CD4-positive, alpha-beta T cell treated with Interleukin-4 for 1 hour (primary cell): ENCODE measurements at places on chromosomes 16 and 17.

DNA sequence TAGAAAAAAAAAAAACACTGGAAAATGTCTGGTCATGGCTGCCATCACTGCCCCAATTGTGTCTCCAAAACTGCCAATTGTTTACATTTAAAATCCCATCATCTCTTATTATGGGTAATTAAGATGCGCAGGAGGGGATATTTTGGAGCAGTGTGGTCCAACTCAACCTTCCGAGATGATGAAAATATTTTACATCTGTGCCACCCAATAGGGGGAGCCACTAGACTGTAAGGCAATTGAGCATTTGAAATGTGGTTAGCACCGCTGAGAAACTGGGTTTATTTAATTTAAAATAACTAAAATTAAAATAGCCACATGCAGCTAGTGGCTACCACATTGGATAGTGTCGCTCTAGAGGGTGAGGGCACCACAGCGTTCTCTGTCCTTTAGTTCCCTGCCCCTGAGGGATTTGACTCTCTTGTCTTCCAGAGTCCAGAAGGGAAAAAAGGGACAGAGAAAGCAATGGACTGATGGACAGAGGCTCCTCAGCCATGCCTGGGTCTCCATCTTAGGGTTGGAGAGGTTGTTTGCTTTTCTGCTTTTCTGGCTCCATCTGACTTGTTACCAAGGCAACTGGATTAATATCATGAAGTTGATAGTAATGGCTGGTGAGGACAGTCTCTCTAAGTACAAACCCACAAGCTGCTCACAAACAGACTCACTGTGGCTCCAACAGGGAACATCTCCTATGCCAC is 3.5 kb downstream of the MPO start:
- DNase-seq: no peak

DNA sequence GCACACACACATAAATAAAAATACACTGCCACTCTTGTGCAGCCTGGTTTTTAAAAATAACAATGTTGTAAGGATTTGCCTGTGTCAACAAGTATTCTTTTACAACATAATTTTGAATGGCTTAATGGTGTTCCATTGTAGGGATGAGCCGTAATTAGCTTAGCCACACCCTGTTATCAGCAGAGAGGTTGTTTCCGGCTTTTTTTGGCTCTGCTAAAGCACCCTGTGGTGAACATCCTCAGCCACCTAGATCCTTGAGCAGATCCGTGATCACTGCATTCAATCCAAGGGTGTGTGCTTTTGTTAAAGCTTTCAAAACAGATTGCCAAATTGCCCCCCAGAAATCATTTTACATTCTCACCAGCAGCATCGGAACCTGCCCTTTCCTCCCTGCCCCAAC is 7.0 kb downstream of the KATNB1 start:
- DNase-seq: no peak

GRCh38 chr16:81003610-81004460 is 2.9 kb downstream of the CMC2 start:
- peak; percentile 36 for DNase-seq

GRCh38 chr16:89860747-89861304 is 12.6 kb upstream of the TCF25 start:
- peak; percentile 81 for DNase-seq

GRCh38 chr17:66725956-66726355 is 109.0 kb upstream of the CACNG5 start:
- DNase-seq: no peak

- no peak for DNase-seq
These were observed 9.1 kb downstream of the SLC7A6 start for GRCh38 chr16:68273459-68273858.

DNA sequence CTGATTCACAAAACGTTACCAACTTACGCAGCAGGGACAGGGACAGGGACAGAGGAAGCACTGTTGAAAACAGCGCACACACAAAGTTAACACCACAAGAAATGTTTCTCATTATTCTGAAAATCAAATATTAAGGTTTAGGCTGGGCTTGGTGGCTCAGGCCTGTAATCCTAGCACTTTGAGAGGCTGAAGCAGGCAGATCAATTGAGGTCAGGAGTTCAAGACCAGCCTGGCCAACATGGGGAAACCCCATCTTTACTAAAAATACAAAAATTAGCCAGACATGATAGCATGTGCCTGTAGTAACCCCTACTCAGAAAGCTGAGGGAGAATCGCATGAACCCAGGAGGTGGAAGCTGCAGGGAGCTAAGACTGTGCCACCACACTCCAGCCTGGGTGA is 4.2 kb downstream of the CYTH1 start:
- DNase-seq: no peak

- DNase-seq: no peak
These were observed 459.9 kb upstream of the MAF start for GRCh38 chr16:80060470-80060869.

- no peak for DNase-seq
These were observed 104.1 kb downstream of the CDH13 start for GRCh38 chr16:82730901-82731300.

DNA sequence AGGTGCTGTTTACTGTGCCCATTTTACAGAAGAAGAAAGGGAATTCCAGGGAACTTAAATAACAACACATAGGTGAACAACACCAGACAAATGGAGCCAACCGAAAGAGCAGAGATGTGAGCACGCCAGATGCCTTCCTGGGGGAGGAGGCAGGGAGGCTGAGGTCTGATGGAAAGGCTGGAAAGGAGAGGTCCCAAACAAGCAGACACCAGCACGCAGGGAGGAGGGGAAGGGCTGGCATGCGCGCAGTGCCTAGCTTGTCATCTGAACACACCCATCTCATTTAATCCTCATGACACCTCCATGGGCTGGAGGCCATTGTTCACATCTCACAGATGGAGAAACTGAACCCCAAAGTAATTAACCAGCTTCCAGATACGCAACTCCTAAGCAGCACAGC is 20.9 kb upstream of the CACNG5 start:
- no peak for DNase-seq

DNA sequence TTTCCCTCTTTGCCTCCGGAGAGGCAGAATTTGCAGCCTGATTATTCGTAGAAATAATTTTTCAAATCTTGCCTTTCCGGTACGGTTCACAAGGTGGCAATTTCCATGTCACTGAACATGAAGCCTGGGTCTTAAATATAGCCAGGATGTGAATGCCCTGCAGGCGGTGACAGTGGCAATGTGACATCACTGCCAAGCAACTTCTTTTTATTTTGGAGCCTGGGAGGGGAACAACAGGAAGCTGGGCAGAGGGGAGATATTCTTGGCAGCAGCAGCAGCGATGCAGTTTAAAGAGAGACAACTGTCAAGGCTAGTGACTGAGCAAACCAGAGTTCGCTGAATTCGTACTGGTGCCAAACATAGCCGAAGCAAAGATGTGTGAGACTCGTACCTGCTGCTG is 171.1 kb downstream of the SNX29 start:
- no peak for DNase-seq

GRCh38 chr17:16352667-16353316 is 477 bp downstream of the CENPV start:
- peak; percentile 12 for DNase-seq

GRCh38 chr16:14522671-14523070 is 107.4 kb downstream of the PARN start:
- DNase-seq: no peak

- no peak for DNase-seq
These were observed 38.5 kb downstream of the VPS53 start for GRCh38 chr17:676060-676700.

- no peak for DNase-seq
These were observed 242.1 kb upstream of the NLRP1 start for GRCh38 chr17:5826384-5826783.

DNA sequence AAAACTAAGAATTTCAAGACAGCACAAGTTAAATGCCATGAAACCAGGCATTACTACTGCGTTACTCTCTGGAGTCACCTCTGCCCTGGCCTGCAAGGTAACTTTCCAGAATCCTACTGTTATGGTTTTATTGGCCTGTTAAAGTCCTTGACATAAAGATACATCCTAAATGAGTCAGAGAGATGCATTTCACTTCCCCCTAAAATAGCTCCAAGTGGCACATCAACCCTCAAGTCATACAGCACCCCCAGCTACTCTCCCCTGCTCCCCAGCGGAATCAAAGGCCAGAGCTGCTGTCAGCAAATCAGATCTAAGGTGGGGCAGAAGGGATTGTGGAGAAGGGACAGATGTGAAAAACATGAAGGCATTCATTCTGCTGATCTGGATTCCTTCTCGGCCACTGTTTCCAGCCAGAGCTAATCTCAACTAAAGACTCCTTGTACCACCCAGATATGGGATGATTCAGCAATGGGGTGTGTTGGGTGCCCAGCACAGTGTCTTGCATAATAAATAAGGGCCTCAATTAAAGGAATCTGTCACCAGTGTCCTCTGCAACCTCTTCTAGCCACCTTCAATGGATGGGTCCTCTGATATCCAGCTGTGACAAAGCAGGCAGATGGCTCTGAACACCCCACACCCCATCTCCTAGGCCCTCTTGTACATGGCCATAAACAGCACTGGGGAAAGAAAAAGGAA is 8.5 kb upstream of the CCL1 start:
- no peak for DNase-seq

GRCh38 chr17:75142236-75142971 is 10.9 kb upstream of the NT5C start:
- no peak for DNase-seq

DNA sequence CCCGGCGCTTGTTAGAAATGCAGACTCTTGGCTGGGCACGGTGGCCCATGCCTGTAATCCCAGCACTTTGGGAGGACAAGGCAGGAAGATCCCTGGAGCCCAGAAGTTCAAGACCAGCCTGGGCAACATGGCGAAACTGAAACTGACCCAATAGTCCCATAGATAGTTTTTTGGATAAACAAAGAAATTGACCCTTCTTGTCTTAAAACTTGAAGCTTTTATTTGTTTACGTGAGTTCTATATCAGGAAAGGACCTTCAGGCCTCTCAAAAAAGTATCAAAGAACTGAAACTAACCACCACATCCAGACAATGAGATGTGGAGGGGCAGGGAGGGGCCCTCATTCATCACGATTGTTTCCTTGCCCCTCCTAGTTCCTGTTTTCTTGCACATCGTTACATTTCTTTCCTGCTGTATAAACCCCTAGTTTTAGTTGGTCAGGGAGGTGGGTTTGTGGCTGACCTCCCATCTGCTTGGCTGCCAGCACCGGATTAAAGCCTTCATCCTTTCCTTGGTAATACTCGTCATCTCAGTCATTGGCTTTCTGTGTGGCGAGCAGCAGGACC is 29.9 kb upstream of the PRM1 start:
- DNase-seq: peak; percentile 76

DNA sequence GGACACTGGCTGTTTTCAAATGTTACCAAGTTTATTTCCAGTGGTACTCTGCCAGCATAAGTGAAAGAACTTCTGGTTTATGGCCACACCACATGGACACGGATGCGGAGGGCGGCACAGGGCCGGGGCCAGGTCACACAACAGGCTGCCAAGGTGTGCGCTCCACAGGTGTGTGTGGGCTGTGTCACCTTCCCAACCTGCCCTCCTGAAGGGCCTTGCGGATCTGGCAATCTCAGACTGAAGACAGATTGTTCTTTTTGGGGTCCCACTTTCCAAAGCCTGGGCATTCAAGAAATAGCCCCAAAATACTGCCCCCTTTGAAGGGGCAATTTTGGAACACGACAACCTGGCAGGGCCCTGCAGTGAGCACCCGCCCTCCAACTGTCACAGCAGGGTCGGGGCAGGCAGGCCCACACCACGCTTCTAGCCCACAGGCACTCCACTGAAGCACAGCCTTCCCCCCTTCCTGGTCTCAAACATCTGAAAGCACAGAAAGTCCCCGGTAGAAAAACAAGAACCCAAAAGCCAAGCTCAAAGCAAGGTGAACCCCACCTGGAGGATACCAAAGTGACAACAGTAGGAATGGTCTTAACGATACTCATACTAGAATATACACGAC is 3.5 kb downstream of the CSNK1D start:
- DNase-seq: no peak

DNA sequence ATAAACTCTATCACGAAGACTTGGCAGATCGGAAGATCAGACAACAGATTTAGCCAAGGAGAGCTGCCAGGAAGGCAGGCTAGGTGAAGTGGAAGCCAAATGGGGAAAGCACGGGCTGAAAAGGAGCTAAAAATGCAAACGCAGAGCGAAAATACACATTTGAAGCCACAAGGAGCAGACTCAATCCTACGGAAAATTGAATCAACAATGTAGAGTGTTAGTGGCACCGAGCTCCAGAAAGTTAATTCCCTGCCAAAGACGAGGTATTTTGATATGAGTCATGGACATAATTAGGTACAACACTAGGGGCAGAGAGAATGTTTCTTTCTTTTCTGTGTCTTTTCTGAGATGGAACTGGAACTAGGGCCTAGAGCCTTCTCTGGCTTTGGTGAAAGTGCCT is 20.7 kb downstream of the GSG1L start:
- no peak for DNase-seq

GRCh38 chr16:53159781-53160436 is 105.1 kb downstream of the CHD9 start:
- peak; percentile 70 for DNase-seq

DNA sequence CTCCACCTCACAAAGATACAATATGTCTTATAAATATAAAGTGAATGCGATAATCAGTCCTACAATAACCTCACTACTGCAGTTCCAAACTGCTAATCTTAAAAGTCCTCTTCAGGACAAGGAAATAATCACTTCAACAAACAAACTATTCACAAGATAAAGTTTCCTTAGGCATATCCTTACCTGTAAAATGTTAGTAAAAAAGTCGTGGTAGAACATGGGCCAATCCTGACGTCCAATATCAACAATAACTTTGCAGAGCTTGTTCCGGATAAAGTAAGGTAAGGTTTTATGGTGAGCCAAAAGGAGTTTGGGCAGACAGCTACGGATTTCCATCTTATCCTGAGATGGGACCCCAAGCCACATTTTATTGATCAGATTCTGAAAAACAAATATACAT is 36.0 kb downstream of the XPO6 start:
- no peak for DNase-seq

DNA sequence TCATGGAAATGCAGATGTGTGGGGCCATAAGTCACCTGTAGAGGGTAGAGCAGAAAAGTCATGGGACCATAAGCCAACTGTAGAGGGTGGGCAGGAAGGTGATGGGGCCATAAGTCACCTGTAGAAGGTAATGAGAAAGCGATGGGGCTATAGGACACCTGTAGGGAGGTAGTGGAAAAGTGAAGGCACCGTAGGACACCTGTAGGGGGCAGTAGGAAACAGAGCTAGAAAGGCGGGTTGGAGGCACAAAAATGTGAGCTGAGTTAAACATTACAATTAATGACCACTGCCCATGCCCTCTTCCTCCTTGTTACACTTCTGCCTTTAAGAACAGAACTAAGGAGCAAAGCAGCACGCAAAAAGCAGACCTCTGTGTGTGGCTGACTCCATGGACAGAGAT is 150.1 kb downstream of the SHISA6 start:
- no peak for DNase-seq

- peak; percentile 82 for DNase-seq
These were observed 2.6 kb upstream of the FMNL1 start for GRCh38 chr17:45218895-45219661.
